ENCODE measurements at places on chromosomes 11 and 22. TPM values are rescaled to one million over a fixed set of nuclear protein-coding genes. Genes with fewer than 3 reads are reported as not detected.

VSIG10L2 gene
- total RNA-seq = not detected

CRY2 gene
- total RNA-seq = 3.3 TPM

SEC14L6 gene
- not detected for total RNA-seq

OR52N4 gene
- not detected for total RNA-seq

ARHGAP20 gene
- total RNA-seq = not detected

GALNT18 gene
- 18.4 TPM for total RNA-seq

ANO1 gene
- 0.82 TPM for total RNA-seq

KIRREL3 gene
- 10.4 TPM for total RNA-seq

ZDHHC5 gene
- 74.7 TPM for total RNA-seq

Data from A549 treated with RU486 at 1 μM for 4 hours (cell line).